Natural killer cell treated with Interleukin-12 subunit alpha and Interleukin-12 subunit beta and Interleukin-15 and Interleukin-18, amount 100 ng/mL, for 72 hours (primary cell): ENCODE measurements at places on chromosomes 11 and 22. TPM values are rescaled to one million over a fixed set of nuclear protein-coding genes. Genes with fewer than 3 reads are reported as not detected.

- DNase-seq = no peak
Measured at GRCh38 chr11:79174045-79175008, 266.5 kb downstream of the TENM4 start.

DNA sequence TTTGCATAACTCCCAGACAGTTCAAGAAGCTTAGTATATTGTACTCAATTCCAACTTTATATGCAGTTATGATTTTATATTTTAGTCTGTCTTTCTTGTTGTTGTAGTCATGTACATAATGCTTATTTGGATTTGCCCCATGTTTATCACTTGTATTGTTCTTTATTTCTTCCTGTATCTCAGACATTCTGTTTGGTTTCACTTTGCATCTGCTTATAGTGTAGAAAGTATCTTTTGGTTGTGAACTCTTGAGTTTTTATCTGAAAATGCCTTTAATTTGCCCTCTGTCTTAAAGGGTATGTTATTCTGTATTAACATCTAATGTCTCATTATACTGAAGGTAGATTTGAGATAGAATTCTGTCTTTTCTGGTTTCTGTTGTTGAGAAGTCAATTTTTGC lies 275.4 kb downstream of the DYNC2H1 start:
- no peak for DNase-seq

GRCh38 chr11:127334466-127334865 lies 333.9 kb upstream of the KIRREL3 start:
- no peak for DNase-seq

DNA sequence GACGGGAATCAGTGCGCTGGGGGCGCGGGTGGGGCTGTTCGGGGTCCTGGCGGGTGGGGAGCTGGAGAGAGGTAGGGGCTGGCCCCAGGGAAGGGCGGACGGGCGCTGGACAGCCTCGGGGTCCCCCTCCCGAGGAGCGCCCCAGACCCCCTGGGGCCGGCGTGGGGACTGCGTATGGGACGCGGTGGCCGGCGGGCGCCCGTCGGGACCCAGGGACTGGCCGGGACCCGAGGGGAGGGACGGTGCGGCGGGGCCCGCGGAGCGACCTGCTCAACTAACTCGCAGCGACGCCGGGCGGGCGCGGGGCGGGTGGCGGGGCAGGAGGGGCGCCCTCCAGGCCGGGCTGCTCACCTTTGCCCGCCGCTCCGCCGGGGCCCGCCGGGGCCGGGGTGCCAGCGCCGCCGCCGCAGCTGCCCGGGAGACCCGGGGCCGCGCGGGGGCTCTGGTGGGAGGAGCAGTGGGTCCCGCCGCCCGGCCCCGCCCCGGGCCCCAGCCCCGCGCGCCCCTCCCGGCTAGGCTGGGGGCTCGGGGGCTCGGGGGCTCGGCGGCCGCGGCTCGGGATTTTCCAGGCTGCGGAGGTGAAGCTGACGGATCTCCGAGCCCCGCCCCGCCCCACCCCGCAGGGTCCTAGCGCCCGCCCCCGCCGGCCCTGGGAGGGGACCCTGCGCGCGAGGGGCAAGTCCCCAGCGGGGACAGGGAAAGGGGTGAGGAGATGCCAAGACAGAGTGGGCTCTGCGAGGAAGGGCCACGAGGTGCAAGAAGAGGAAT lies 12.3 kb downstream of the STARD10 start:
- DNase-seq = peak; percentile 70

- no peak for DNase-seq
Measured at GRCh38 chr11:9060700-9061111, 30.7 kb downstream of the SCUBE2 start.

DNA sequence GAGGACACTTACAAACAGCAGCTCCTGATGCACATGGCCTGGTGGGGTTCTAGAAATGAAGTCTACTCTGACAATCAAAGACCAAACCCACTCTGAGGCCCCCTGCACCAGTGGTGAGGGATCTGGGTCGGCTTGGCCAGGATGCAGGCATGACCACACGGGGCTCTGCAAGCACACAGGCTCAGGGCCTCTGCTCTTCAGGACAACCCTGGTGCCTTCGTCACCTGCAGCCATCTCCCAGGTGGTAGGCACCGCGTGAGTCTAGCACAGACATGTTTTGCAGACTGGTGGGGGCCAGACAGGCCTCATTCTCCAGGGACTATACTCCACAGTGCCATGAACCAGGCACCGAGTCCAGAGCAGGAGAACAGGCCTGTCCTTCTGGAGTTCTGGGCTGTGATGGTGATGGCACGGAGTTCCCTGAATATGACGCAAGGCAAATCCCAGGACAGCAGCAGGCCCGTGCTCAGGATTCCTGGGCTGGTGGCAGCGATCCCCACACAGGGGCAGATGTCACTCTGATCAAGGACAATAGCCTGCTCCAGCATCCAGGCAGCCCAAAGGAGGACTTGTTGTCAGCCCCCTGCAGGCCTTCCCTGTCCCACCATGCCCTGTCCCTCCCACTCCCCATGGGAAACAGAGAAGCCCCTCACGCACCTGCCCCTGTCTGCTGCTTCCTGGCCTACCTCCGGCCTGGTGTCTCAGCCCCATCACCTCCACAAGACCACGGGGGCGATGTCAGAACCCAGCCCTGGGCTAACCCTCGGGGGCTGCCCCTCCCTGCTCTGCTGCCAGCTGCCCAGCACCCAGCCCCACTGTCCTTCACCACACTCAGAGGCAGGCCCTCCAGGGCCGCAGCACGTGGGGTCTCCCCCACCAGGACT lies 36.1 kb downstream of the GNB1L start:
- DNase-seq = no peak

GRCh38 chr11:129242855-129243254 lies 50.7 kb upstream of the ARHGAP32 start:
- no peak for DNase-seq

- DNase-seq = no peak
Measured at GRCh38 chr11:17693531-17693930, 25.8 kb upstream of the MYOD1 start.

GRCh38 chr11:66676282-66676919 lies 1.3 kb downstream of the RBM4B start:
- no peak for DNase-seq

GRCh38 chr22:20488946-20489345 lies 6.6 kb downstream of the KLHL22 start:
- DNase-seq = no peak

DNA sequence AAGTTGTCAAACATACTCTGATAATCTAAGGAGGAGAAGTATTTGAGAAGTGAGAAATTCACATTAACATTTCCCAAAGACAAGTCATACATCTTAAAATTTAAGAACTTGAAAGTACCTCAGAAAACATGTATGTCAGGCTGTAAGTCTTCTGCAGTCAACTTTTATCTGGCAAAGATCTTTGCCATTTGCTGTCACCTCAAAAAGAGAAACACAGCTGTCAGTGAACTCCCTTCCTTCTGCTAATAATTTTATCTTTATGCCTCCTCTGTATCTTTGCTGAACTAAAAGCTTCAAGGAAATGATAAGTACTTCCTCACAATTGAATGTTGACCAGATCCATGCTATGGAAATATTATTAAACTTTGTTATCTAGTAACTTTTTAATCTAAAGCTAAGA lies 18.7 kb downstream of the TTC17 start:
- DNase-seq = no peak

- no peak for DNase-seq
Measured at GRCh38 chr11:77266766-77267165, 34.7 kb downstream of the GDPD4 start.

- no peak for DNase-seq
Measured at GRCh38 chr22:23473901-23474300, 106.2 kb downstream of the IGLL1 start.

- DNase-seq = peak; percentile 81
Measured at GRCh38 chr11:121418625-121419114, 33.4 kb upstream of the SORL1 start.

DNA sequence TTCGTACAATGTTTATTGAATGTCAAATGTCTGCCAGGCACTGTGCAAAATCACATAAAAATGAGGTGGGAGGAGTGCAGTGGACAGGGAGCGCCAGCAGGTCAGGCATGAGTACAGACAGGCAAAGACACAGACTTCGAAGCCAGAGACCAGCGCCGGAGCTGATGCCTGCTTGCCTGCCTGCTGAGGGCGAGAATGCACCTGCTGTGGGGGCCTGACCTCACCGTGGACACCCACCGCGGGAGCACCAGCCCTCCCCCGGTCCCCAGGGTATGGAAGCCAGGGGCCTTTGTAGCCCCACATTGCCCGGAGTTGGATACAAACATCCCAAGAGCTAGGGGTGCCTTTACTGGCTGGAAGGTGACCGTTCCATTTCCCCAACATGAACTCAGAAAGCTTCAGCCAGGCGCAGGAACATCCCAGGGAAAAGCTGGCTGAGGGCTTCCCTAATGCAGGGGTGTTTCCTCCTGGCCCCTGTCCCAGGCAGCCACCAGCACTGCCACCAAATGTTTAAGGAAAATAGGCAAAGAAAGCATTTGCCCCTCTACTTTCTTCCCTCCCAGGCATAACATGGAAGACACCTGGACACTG lies 17.9 kb downstream of the IFITM10 start:
- no peak for DNase-seq

DNA sequence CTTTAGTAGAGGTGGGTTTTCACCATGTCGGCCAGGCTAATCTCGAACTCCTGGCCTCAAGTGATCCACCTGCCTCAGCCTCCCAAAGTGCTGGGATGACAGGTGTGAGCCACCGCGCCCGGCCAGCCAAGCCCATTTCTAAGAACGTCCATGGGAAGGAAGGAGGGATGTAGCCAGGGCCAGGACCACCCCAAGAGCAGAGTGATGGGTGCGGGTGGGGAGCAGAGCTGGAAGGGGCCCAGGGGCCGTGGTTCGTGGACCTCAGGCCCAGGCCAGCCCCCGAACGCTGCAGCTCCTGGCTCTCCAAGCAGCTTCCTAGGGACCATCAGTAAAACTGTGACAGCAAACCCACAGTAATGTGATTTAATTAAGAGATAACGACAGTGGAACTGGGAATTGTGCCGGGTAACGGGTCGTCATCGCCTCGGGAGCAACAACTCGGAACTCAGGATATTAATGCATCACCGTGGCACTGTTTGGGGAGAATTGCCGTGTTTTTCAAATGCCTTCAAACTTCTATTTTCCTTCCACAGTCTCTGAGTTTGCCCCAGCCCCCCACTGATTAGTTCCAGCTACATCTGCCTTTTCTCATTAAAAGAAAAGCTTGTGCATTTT lies 74.3 kb downstream of the BRD1 start:
- no peak for DNase-seq

GRCh38 chr11:127218275-127218608 lies 217.7 kb upstream of the KIRREL3 start:
- no peak for DNase-seq

DNA sequence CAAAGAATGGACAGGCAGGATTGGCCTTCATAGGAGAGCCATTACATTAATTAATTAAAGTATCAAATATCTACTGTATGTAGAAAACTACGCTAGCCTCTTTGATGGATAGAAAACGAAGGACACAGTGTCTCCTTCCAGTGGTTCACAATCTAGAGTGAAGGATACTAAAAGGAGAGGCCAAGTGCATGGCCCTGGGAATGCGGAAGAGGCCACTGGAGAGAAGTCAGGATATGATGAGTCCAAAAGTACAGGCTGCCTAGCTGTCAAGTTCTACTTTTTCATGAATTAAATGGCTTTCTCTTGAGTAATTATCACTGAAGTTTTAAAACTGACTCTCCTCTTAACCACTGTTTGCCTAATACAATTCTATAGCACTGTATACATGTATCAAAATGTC lies 41.9 kb downstream of the ATG16L2 start:
- no peak for DNase-seq

DNA sequence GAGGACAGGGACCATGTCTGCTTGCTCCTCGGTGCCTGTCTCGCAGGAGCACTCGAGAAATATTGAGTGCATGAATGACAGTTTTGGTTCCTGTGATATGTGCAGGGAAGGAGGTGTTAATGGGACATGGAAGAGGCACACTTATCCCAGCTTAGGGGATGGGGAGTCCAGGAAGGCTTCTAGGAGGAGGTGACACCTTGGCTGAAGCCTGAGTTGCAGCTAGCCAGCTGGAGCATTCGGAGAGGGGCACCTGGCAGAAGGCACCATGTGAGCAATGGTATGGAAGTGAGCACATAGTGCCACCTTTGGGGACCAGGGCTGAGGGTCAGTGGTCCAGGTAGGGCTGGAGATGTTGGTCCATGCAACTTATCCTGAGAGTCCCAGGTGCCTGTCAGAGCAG lies 18.9 kb downstream of the SGSM1 start:
- no peak for DNase-seq

- no peak for DNase-seq
Measured at GRCh38 chr11:70230151-70230839, 27.2 kb downstream of the FADD start.

DNA sequence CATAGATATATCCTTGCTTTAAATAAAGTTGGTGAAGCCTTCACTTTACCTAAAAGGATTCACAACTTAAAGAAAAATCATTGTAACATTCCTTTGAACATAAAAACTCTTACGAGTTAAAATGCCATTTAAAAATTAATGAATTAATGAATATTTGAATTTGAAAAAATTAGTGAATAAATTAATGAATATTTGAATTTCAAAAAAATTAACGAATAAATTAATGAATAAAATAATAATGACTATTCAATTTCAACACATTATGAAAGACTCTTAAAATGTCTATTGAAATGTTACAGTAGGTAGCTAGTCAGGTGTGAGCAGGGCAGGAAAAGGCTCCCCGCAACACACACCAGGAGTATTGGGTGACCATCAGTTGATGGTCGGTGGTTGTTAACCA lies 22.9 kb downstream of the ARHGAP20 start:
- no peak for DNase-seq

- DNase-seq = no peak
Measured at GRCh38 chr11:73156114-73156513, 14.0 kb upstream of the FCHSD2 start.

- no peak for DNase-seq
Measured at GRCh38 chr11:44851496-44851895, 99.2 kb downstream of the TP53I11 start.

- no peak for DNase-seq
Measured at GRCh38 chr11:95584180-95584579, 205.4 kb downstream of the FAM76B start.

- DNase-seq = no peak
Measured at GRCh38 chr22:20439556-20439927, 1.9 kb upstream of the SCARF2 start.

DNA sequence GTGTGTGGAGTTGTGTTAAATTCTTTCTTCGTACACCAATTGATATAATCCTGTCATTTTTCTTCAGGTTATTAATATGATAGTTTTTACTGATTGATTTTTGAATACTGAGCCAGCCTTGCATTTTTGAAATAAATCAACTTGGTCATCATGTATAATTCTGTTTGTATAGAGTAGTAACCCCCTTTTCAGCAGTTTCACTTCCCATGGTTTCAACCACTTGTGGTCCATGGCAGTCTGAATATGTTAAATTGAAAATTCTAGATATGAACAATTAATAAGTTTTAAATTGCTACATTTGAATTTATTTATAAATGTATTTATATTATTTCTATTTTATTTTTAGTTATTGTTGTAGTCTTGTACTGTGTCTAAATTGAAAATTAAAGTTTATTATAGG lies 32.6 kb downstream of the MS4A6A start:
- no peak for DNase-seq

Gene CFAP300
- total RNA-seq = not detected

Gene MRGPRE
- not detected for total RNA-seq

Gene TBX10
- not detected for total RNA-seq

Gene OVOL1
- total RNA-seq = not detected

Gene SMC1B
- total RNA-seq = 0.07 TPM

Gene MAP6
- total RNA-seq = 0.14 TPM

Gene GRK2
- total RNA-seq = 432 TPM

Gene SLC22A9
- total RNA-seq = not detected

Gene ACCS
- total RNA-seq = 5.4 TPM

Gene SMTNL1
- not detected for total RNA-seq

Gene THY1
- not detected for total RNA-seq
